Left ventricle myocardium superior (tissue), 1 donor: ENCODE measurements at places on chromosomes 13 and 19. TPM values are rescaled to one million over a fixed set of nuclear protein-coding genes. Genes with fewer than 3 reads are reported as not detected.

Gene TEX26
- not detected for total RNA-seq

Gene ZNF616
- 5.5 TPM for total RNA-seq

Gene CERS4
- total RNA-seq: 20.9 TPM

Gene USE1
- 27.4 TPM for total RNA-seq

Gene TSSK6
- 0.67 TPM for total RNA-seq

Gene DCLK1
- total RNA-seq: 9.9 TPM

Gene SYCN
- total RNA-seq: not detected

Gene SRRM5
- 0.20 TPM for total RNA-seq

Gene MEIS3
- 3.4 TPM for total RNA-seq

Gene CNFN
- 0.55 TPM for total RNA-seq

Gene RNF126
- total RNA-seq: 24.4 TPM

Gene NLRP5
- not detected for total RNA-seq

DNA sequence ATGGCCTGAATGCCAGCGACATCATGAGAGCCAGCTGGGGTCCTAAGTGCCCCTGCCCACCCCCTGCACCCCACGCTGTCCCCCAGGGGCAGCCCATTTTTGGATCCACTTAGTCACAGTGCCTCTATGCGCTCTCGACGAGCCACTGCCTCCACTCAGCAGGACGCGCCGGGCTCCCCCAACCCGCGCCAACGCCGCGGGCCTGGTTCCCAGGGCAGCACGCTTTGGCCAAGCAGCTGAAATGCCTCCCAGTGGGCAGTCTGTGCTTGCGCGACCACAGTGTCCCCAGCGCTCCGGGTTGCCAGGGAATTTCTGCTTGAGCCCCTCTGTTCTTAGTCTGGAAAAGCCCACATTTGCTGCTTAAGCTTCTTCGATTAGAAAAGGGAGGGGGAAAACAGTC lies 39.4 kb downstream of the TMED1 start:
- DNase-seq: no peak

GRCh38 chr19:7263521-7263920 lies 30.7 kb downstream of the INSR start:
- no peak for DNase-seq

GRCh38 chr19:40803857-40804782 lies 5.1 kb downstream of the EGLN2 start:
- peak; percentile 60 for DNase-seq

DNA sequence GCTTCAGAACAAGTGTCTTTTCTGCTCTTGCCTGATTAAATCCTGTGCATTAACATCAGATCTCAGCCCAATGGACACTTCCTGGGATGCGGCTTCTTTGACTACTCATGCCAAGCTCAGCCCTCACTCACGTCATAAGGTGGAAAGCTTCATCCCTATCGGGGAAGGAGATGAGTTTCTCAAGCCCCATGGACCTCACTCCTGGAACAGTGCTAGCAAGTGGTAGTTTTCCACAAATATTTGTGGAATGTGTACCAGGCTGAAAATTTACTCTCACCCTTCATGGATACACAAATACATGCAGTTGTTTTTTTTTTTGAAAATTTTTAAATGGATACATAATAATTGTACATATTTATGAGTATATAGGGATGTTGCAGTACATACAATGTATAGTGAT lies 34.6 kb upstream of the FARP1 start:
- no peak for DNase-seq

DNA sequence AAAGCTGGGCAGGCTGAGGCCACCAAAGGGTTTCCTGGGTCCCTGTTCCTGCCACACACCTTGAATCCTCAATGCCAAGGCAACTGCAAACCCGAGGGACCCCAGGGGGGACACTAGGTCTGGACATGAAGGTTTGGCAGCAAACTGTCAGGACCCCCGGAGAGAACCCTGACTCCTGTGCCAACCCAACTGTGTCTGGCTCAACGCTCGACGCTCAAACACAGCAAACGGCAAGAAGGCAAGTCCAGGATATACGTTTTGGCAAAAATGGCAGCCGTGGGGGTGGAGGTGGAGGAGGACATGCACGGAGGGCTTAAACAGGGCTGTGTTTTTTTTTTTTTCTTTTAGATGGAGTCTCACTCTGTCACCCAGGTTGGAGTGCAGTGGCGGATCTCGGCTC lies 73.0 kb downstream of the GADD45B start:
- DNase-seq: peak; percentile 26

DNA sequence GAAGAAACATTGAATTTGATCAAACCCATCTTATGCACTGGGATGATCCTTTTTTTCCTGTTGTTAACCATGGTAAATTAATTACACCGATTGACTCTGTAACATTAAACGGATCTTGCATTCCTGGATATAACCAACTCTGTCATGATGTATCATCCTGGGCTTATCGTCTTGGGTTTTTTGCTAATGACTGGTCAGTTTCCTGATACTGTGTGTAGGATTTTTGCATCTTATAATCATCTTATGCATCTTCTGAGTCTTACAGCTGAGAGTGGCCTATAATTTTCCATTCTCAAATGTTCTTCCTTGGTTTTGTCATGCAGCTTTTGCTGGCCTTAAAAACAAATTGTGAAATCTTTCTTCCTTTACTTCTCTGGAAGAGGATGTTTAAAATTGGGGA lies 12.8 kb downstream of the DCUN1D2 start:
- no peak for DNase-seq

DNA sequence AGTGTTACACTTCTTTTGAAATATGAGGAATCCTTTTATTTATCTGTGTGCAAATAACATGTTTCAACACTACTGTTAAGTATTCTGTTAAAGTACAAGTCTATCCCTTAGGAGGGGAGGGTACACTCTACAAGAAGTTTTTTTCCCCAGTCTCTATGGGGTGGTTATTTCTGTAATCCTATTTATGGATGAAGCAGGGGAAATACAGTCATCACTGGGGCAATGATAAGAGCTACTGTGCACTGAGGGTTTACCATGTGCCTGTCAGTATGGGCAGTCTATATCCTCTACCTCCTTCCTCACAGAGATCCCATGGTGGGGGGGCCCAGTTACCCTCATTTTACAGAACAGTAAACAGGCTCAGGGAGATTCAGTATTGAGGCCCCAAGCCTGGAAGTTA lies 16.6 kb upstream of the TRIM13 start:
- no peak for DNase-seq

GRCh38 chr13:43303033-43303729 lies 279.8 kb downstream of the DNAJC15 start:
- DNase-seq: peak; percentile 75

DNA sequence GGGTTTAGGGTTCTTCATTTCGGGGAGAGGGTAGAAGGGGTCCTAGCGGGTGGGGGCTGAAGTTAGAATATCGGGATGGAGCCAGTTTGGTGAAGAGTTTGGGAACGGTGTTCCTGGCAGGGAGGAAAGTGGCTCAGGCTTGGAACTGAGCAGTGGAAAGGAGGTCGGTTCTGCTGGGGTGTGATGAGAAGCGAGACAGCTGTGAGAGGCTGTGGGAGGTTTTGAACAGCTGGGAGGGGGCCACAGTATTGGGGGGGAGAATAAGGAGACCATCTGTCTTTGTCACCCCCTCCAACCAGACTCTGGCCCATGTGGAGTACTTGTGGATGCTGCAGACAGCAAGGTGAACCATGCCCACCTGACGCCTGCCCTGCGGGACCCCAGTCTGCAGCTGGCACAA lies 1.0 kb upstream of the TM6SF2 start:
- no peak for DNase-seq

DNA sequence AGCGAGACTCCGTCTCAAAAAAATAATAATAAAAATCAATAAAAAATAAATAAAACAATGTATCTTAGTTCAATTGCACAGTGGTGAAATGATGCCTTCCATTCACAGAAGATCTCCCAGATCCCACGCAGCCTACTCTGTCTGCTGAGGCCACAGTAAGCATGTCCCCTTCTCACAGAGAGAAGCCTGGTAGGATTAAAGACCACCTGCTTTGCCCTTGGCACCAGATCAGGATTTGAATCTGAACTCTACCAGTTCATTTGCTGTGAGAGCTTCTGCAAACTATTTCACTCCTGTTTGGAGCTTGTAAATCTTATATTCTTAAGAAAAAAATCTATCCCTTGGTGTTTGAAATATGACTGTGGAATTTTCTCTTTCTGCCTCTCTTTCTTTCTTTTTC lies 2.2 kb upstream of the SLC7A1 start:
- no peak for DNase-seq

DNA sequence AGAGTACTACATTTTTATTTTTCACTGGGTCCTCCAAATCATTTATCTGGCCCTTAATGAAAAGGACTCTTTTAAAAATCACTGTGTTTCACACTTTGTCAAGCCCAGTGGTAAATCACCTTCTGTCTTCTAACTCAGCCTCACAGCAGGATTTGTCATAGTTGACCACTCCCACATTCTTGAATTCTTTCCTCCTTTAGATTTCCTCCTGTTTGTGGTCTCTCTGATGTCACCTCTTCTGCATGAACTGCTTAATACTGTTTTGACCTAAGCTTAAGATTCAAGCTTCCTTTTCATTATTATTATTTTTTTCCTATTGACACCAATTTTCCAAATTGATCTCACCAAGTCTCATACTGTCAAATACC lies 899.8 kb upstream of the MIR17HG start:
- no peak for DNase-seq

- no peak for DNase-seq
Measured at GRCh38 chr19:13537454-13537853, 31.2 kb upstream of the CACNA1A start.

GRCh38 chr19:40611096-40611495 lies 9.9 kb downstream of the LTBP4 start:
- no peak for DNase-seq

- no peak for DNase-seq
Measured at GRCh38 chr19:29450306-29450705, 75.5 kb upstream of the VSTM2B start.

- DNase-seq: no peak
Measured at GRCh38 chr13:107999751-108000150, 215.6 kb downstream of the LIG4 start.

DNA sequence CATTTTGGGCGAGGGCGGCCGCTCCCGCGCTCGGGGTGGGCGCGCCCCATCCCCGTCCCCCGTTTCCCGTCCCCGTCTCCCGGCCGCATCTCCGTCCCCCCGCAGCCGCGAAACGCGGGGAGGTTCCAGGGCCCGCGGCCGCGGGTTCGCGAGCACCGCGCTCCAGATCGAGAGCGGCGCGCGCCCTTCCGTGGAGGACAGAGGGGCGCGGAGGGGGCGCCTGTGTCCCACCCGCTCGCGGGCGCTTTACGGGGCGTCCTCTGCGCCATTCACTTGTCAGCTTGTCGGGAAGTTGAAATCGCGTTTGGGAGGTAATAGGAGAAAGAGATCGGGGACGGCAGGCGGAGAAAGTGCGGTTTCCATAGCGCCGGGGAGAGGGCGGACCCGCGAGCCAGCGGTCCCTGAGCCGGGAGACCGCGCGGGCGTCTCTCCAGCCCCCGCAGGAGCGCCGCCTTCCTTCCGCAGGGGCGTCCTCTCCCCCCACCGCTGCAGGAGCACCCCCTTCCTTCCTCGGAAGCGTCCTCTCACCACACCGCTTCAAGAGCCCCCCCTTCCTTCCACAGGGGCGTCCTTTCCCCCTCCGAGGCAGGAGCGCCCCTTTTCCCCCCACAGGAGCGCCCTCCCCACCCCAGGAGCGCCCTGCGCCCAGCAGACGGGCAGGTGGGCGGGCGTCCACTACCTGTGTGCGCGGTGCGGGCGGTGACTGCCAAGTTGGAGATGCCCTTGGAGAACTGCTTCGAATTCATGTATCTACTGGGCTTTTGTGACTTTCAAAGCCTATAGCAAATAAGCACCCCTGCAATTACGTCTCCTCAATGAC lies 962 bp upstream of the IRS2 start:
- peak; percentile 66 for DNase-seq

GRCh38 chr13:98503175-98504028 lies 73.5 kb downstream of the STK24 start:
- no peak for DNase-seq

GRCh38 chr13:51360489-51360888 lies 21.0 kb downstream of the SERPINE3 start:
- no peak for DNase-seq

DNA sequence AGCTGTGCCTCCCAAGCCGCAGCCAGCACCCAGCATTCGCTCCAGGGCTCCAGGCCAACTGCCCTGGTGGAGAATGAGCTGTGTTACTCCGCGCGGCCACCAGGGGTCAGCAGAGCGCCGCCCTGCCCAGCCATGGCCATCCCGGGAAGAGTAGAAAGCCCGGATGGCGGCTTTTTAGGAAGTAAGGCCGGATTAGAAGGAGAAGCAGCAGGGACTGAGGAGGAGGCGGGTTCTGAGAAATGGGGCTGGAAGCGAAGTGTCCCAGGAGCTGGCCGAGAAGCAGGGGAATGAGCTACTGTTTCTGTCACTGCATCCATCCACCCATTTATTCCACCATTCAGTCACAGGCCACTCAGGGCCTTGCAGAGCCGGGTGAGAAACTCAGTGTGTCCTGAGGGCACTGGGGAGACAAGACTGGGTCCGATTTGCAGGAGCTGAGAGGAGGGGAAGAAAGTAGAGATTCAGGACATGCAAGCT lies 6.6 kb upstream of the NPAS1 start:
- DNase-seq: peak; percentile 91

DNA sequence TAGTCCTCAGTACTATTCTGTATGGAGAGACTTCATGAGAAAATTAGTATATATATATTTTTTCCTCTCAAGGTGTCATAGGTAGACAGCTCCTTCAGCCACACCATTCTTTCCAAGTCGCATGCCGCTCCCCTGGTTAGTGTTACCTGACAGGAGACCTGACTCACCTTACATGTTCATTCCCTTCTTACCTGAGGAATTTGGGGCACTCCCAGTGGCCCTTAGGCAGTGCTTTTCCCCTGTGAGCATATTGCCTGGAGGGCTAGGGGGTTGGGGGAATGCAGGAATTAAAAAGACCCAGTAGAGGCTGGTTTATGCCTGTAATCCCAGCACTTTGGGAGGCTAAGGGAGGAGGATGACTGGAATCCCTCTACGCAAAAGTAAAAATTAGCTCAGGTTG lies 9.0 kb upstream of the ACTN4 start:
- no peak for DNase-seq

DNA sequence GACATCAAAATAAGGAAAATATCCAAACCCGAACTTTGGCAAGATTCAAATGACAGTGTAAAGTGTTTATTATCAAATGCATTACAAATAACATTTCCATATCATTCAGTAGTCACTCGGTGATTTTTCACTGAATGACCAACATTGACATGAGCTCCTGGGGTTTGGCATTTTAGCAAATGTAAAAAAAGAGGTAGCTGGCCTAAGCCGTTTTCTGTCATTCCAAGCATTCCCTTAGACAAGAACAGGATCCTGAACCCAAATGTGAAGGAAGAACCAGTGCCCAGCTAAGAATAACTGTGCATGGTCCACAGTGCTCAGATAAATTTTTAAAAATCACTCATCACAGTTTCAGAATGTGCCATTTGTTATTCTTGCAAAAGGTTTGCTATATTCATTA lies 327.9 kb downstream of the GPC6 start:
- no peak for DNase-seq

DNA sequence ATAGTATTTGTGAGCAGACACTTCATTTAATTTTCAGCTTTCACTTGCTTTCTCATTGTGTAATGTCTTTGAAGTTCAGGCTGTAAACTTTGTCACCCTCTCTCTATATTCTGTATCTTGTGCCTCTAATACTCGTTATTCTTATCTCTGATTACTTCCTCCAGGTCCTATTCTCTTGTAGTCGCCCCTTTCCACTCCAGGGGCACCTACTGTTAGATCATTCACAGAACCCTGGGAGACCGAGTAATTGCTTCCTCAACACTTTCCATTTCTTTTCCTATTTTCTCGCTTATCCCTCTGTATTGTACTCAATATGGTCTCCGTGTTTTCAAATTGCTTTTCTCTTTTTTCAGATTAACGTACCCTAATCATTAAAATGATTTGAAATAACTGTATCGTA lies 93.9 kb upstream of the TDRD3 start:
- no peak for DNase-seq

- no peak for DNase-seq
Measured at GRCh38 chr13:40061466-40062450, 406.3 kb downstream of the COG6 start.

GRCh38 chr13:46119883-46120614 lies 15.2 kb upstream of the CPB2 start:
- peak; percentile 28 for DNase-seq
